CD4-positive, alpha-beta T cell treated with Interleukin-15 for 4 hours (primary cell): ENCODE measurements at places on chromosomes 11 and 22.
A peak's percentile ranks its signal among the peaks of the same experiment; 100 is the strongest.

- DNase-seq = no peak
These were observed 22.6 kb downstream of the BUD13 start for GRCh38 chr11:116750070-116750718.

- DNase-seq = no peak
These were observed 77.5 kb upstream of the NARS2 start for GRCh38 chr11:78651923-78652842.

DNA sequence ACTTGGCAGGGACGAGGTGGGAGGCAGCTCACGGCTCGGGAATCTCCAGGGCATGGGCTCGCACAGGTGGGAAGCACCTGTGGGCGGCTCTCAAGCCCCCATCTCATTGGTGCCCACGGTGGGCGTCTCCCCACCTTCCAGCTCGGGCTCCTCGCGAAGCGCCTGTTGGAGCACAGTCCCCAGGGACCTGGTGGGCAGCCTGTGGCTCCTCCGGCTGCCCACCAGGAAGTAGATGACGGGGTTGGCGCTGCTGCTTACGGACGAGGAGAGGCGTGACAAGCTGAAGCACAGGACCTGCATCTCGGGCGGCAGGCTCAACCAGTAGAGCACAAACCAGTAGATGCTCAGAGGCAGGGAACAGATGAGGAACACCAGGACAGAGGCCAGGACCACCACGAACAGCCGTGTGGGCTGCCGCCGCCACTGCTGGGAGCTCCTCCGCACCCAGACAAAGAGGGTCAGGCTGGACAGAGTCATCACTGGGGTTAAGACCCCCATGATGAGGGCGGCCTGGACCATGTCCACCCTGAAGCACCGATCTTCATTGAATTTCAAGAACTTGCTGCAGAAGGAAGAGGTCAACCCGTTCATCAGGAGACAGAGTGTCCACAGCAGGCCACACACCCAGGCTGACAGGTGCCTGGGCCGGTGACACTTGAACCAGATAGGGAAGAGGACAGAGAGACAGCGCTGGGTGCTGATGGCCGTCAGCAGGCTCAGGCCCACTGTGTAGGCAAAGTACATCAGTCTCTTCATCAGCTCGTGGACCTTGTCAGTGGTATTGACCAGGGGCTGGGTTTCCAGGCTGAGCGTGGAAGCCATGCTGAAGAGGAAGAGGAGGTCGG, 633 bp downstream of the MRGPRD start:
- no peak for DNase-seq

- no peak for DNase-seq
These were observed 15.7 kb downstream of the KCNA4 start for GRCh38 chr11:30000986-30001750.

GRCh38 chr22:28903080-28903479, 19.7 kb downstream of the ZNRF3 start:
- no peak for DNase-seq

- no peak for DNase-seq
These were observed 119.5 kb downstream of the APOL5 start for GRCh38 chr22:35837101-35837727.

DNA sequence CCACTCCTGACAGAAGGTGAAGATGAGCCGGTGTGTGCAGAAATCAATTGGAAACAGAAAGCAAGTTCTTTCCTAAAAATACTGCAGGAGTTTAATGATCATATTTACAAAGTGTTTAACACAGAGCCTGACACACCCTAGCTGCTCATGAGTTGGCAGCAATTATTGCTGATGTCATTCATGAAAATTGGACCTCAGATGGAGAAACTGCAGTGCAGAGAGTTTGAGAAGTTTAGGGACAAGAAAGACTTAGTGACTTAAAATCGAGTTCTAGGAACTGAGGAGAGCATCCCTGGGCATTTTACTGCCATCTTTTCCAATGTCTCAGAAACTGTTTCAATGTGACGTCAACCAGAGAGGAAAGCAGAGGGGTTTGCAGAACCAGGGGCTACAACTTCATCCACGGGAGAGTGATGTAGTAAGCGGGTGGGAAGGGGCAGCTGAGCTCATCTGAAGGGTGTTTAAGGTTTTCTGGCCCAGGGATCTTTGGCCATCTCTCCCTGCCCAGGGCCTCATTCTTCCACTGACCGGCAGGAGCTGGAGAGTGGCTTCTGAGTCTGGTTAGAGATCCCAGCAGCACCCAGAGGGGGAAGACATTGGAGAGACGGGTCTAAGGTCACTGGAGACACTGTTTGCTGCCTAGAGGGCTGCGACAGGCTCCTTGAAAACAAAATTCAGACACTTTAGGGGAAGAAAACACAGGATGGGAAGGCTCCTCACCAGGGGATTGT, 21.1 kb upstream of the IGLL5 start:
- no peak for DNase-seq

GRCh38 chr22:38238519-38239071, 34.2 kb downstream of the TMEM184B start:
- no peak for DNase-seq

DNA sequence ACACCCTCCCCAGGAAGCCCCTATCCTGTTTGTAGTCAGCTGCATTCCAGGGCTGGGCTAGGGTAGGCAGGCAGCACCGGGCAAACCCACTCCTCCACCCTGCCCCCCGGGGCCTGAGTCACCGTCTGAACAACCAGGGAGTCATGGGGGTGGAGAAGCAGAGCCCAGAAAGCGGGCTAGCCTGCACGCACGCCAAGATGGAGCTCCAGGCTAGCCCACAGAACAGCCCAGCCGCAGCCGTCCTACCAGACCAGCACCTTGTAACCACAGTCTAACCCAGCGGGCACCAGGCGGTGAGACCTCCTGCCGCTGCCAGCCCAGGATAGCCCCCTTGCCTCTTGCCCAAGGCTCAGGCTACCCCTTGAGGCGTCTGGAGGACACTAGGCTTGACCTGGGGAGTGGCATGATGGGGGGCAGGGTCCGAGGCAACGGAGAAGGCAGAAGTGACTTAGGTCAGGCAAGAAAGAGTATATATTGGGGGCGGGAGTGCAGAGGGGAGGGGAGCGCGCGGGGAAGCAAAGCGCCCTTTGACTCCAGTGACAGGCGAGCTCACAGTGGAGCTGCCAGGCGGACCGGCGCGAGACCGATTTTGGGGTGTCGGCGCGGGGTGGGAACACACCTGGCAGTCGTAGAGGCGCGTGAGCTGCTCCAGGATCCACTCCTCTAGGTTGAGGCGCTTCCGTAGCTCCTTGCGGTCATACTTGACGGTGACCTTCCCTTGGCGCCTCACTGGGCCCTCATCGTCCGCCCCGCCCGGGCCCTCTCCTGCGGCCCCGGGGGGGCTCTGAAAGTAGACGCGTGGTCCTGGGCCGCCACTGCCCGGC, 734 bp downstream of the PPP1R14B start:
- DNase-seq = peak; percentile 80

GRCh38 chr22:39497429-39497828, 4.7 kb upstream of the MIEF1 start:
- DNase-seq = no peak

DNA sequence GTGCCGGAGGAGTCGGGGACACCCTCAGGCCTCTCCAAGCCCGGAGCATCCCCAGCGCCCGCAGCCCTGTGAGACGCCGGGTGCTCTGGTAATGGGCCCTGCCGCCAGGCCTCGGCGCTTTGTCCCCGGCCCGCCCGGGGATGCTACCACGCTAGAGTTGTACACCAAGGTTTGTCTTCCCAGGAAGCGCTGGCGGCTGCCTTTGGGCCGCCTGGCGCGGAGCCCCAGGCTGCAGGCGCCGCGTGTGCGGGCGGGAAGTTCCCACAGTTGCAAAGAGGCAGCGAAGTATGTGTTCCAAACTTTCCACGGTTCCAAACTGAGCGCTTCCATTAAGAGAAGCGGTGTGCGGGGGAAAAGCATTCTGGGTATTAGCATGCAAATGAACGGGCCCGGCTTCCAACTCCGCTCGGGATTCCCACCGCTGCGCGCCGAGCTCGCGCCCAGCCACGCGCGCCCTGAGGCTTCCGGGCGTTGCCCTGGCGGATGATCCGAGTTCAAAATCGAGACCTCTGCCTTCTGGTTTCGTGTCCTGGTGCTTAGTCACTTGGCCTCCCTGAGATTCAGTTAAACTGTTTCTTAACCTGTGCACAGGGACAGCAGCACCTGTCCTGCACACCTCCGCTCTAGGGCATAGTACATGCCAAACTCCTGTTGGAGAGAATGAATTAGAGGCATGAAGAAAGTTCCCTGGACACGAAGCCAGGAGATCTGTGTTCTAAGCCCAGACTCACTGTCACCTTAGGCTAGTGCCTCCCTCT, 1.3 kb upstream of the PATZ1 start:
- peak; percentile 44 for DNase-seq

DNA sequence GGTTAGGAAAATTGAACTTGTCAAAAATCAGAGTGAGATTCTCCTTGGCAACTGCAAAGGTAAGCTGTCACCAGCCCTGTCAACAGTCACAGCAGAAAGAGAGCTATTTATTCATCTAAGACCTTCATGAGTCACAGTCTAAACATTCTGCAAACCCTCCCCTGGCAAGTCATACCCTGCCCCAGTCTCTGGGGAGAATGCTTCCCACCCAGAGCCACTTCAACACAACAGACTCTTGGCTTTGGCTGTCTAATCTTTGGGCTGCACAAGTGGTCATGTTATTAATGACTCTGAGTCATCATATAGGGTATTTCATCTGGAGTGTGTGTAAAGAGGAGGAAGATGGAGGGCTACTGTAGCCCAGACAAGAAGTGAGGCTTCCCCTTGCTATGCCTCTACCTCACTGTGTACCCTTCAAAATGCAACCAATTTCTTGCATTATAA, 153.4 kb downstream of the CCDC34 start:
- no peak for DNase-seq

DNA sequence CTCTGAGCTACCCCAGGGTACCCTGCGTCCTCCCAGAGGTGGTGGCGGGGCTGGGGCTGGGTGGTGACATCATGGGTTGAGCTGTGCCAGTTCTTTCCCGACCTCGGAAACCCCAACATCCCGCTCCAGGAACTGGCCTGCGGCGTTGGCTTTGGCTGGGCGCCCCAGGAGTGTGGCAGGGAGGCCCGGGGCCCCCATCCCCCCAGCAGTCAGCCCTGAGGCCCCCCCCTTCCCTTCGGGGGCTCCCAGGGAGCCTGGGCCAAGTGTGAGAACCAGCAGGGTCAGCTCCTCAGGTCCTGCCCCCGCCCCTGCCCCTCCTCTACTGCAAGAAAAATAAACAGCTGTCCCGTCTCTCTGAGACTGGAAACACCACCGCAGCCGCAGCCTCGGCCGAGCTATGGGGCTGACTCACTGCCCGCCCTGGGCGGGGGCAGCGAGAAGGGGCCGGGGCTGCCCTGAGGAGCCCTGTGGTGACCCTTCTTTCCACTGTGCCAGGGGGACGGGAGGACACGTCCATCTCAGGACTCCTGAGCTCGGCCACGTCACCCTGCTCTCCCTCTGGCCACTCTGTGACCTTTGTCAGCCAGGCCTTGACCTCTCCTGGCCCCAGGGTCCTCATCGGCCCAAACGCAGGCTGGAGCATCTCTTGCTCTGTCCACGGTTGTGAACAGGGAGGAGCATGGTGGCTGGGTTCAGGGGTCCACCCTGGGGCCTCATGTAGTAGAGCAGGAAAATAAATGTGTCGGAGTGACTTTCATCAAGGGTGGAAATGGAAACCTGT, 73.4 kb downstream of the WNT7B start:
- no peak for DNase-seq

DNA sequence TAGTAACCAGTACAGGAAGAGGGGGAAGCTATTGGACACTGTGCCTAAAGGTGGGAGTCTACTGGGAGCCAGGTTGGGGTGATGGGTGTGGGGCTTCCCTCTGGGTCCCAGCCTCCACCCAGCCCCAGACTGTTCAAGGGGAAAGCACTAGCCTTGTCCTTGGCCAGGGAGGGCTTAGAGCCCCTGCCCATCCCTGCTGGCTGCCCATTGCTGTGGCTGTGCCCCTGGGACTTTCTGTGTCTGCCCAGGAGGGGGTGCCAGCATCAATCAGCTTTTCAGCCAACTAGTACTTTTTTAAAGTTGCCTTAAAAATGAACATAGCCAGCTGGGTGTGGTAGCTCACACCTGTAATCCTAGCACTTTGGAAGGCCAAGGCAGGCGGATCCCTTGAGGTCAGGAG, 19.9 kb downstream of the INCENP start:
- no peak for DNase-seq
